Activated CD4-positive, alpha-beta T cell treated with anti-CD3 and anti-CD28 coated beads for 36 hours (primary cell): ENCODE measurements at places on chromosomes 7 and 10. TPM values are rescaled to one million over a fixed set of nuclear protein-coding genes. Genes with fewer than 3 reads are reported as not detected.

Gene FOXP2
- total RNA-seq = not detected

Gene HMX2
- total RNA-seq = 0.28 TPM

Gene KAZALD1
- total RNA-seq = 0.57 TPM

Gene EPO
- total RNA-seq = not detected

Gene STAG3
- total RNA-seq = 28.3 TPM
